ENCODE measurements at places on chromosomes 7 and 10. TPM values are rescaled to one million over a fixed set of nuclear protein-coding genes. Genes with fewer than 3 reads are reported as not detected.

Gene NKX2-3
- 0.12 TPM for total RNA-seq

Gene UNCX
- not detected for total RNA-seq

Gene CALML5
- 16.6 TPM for total RNA-seq

Gene SEMA3C
- 9.5 TPM for total RNA-seq

Gene SH2D4B
- total RNA-seq = 0.04 TPM

Gene HOXA1
- total RNA-seq = 3.2 TPM

Gene ELFN1
- total RNA-seq = 0.68 TPM

Gene RASA4B
- 2.8 TPM for total RNA-seq

Gene MALRD1
- 0.08 TPM for total RNA-seq

Gene RTKN2
- 8.9 TPM for total RNA-seq

Gene C10orf53
- not detected for total RNA-seq

Gene WNT2
- total RNA-seq = not detected

Gene ADAM22
- 0.24 TPM for total RNA-seq

Gene CAV2
- 50.2 TPM for total RNA-seq

Gene BTAF1
- total RNA-seq = 18.0 TPM

Gene LIPM
- not detected for total RNA-seq

Gene SNCG
- 8.2 TPM for total RNA-seq

Gene ADAM12
- total RNA-seq = 0.64 TPM
